ENCODE measurements at places on chromosomes 13 and 19.
A peak's percentile ranks its signal among the peaks of the same experiment; 100 is the strongest.

DNA sequence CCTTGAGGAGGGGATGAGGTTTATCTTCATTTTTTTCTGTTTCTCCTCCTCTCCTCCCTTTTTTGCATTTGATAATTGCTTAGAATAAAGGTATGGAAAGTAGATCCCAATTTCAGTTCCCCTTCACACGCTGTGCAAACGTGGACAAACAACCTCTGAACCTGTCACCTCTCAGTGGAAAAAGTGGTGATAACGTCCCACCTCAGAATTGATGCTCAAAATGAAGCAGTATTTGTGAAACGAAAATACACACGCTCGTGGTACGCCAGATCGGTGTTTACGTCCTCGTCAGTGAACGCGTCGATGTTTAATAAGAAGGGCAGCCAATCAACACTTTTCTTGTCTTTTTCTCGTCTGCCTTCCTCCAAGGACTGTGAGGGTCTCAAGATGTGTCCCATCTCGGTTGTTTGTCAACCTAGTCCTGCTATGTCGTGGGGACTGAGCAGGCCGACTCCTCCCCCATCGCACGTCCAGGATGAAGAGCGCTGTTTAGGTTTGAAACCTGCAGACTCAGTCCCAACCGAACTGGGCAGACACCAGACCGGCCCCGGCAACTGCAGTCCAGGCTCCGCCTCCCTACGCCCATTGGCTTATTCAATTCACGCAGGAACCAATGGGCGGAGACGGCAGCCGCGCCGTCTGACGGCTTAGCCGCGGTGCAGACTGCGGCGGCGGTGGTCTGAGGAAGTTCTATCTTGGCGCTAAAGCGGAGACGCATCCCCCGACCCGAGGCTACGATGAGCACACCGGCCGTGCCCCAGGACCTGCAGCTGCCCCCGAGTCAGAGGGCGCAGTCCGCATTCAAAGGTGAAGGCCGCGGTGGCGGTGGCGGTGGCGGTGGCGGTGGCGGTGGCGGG, at the start of gene CKAP2:
CKAP2 (plus strand) TSS at position 659 of the 857 bp plus-strand sequence; CDS start at position 738, 79 bp downstream.
- DNase-seq, result peak; percentile 90

- DNase-seq, result no peak
Observed at GRCh38 chr13:110217811-110218210, 89.1 kb downstream of the COL4A1 start.

DNA sequence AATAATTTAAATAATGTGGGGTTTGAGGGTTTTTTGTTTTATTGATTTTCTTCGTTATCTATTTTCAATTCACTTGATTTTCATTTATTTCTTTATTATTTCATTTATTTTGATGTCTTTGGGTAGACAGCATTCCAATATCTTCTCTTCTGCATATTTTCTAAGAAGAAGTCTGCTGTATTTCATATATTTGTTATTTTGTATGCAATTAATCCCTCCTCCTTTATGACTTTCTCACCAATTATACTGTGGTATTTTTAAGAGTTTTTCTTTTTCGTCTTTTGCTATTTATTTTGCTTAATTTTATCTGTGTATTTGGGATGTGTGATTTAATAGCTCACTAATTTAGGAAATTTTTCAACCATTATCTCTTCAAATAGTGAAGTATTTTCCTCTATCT, 1444.4 kb upstream of the MIR17HG start:
- no peak for DNase-seq

GRCh38 chr19:35265900-35266519, 2.8 kb upstream of the USF2 start:
- no peak for DNase-seq

DNA sequence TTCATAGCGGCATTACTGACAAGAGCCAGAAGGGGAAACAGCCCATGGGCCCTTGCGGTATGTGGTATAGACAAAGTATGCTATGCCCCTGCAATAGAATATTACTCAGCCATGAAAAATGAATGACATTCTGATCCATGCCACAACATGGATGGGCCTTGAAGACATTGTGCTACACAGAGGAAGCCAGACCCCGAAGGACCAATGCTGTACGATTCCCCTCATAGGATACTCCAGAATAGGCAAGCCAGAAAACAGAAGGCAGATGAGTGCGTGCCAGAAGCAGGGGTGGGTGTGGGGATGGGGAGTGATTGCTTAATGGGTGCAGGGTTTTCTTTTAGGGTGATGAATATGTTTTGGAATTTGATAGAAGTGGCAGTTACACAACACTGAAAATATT, 342.0 kb downstream of the TEX29 start:
- no peak for DNase-seq

DNA sequence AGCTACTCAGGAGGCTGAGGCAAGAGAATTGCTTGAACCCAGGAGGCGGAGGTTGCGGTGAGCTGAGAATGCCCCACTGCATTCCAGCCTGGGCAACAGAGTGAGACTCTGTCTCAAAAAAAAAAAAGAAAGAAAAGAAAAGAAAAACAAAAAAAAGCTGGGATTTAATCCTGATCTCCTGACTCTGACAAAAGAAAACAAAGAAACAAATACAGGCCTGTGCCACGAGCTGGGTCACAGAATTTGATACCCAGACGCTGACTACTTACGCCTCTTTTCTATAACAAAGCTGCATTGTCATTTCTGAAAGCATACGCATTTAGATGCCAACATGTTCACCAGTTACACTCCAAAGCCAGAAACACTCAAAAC, 18.2 kb upstream of the GTF2F2 start:
- peak; percentile 84 for DNase-seq

GRCh38 chr19:17156947-17157302, 58.2 kb upstream of the USE1 start:
- no peak for DNase-seq

DNA sequence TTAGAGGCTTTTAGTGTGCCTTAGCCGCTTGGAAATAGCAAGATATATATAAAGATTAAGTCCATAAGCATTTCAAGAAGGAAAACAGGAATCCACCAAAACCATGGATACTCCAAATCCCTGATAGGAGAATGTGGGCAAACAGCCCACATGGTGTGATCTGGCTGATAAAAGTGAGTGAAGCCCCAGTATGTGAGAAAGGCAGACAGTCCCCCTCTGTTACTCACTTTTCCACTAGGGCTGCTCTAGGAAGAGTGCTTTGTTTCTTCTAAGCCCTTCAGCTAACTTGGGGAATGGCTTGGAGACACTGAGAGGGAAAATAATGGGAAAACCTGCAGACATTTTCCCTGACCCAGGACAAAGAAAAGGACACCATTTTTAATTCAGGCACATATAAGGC, 802.3 kb upstream of the PRR20A start:
- no peak for DNase-seq

GRCh38 chr13:88085036-88085435, 413.9 kb downstream of the SLITRK5 start:
- DNase-seq, result no peak

- DNase-seq, result no peak
Observed at GRCh38 chr13:79445968-79446645, 34.8 kb upstream of the NDFIP2 start.

- DNase-seq, result no peak
Observed at GRCh38 chr13:109776575-109776974, 9.8 kb downstream of the IRS2 start.

- DNase-seq, result no peak
Observed at GRCh38 chr19:20611866-20612265, 46.3 kb upstream of the ZNF737 start.
